Chondrocyte (in vitro differentiated cells): ENCODE measurements at places on chromosomes 7 and 10. TPM values are rescaled to one million over a fixed set of nuclear protein-coding genes. Genes with fewer than 3 reads are reported as not detected.

GRCh38 chr10:126068322-126068721 lies 172.0 kb downstream of the FANK1 start:
- no peak for DNase-seq

DNA sequence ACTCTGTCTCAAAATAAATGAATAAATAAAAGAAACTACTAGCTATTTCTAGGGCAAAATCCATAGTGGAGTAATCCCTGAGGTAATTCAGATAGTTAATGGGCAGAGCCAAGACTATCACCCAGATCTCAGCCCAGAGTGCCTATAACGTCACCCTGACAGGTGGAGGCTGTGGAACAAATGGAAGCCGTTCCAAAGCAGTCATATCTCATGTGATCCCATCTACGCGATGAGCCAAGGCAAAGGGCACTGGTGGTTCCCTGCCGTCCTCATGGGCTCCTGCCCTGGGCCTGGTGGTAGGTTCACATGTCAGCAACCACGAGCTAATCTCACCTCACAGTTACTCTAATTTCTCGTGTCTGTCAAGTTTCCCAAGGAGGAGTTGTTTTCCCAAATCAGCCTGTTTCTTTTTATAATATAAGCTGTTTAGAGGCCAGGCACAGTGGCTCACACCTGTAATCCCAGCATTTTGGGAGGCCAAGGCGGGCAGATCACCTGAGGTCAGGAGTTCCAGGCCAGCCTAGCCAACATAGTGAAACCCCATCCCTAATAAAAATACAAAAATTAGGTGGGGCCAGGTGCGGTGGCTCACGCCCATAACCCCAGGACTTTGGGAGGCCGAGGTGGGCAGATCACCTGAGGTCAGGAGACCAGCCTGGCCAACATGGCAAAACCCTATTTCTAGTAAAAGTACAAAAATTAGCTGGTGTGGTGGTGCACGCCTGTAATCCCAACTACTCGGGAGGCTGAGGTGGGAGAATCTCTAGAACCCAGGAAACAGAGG lies 22.5 kb upstream of the ASCC1 start:
- no peak for DNase-seq

- no peak for DNase-seq
These were observed 206 bp downstream of the UPF2 start for GRCh38 chr10:12042409-12042796.

- no peak for DNase-seq
These were observed 147.3 kb upstream of the CDCA7L start for GRCh38 chr7:22093001-22093400.

DNA sequence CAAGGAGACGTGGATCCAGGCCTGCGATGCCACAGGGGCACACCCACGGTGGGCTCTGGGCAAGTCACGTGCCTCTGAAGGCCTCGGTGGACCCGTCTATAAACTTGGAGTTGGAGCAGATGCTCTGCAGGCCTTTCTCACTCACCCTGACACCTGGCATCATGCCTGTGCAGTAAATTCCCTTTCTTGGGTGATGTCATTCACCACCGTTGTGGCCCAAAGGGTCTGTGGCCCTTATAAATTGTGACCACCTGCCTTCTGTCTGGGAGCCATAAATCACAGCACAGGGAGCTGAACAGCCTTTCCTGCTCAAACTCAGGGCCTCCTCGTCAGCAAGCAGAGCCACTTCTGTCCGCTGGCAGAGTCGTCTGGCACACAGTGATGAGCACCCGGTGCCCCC lies 52.2 kb downstream of the GPAM start:
- no peak for DNase-seq

TAS2R41 gene
- total RNA-seq = not detected in 3 replicates

GRCh38 chr7:105454921-105455320 lies 66.2 kb upstream of the SRPK2 start:
- DNase-seq = no peak
